ENCODE measurements at places on chromosomes 3 and 15.

DNA sequence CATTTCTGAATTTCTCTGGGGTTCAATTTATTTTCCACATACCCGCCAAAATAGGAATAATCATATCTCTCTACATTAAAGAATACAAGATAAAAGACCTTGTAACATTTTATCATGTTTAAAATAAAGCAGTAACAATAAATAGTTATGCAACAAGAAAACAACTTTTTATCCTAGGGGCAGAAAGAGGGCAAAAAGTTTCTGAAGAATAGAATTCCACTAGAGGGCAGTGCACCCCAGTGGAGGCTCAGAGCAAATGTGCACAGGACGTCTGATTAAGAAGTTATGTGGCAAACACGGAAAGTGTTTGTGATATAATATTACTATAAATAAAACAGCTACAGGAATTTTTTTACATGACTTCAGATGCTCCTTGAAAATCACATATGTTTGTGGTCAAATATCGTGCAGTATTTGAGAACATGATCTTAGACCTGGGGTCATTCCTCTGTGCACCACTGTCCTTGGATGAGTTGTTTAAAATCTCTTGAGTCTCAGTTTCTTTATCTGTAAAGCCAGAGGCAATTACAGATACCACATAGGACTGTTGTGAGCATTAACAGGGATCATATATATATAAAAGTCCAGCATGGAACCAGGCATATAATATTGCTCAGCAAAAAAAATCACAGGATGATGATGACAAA, 13.2 kb upstream of the PIK3R4 start:
- no peak for DNase-seq

- DNase-seq, result no peak
These were observed 42.3 kb upstream of the GYG1 start for GRCh38 chr3:148948913-148949657.

GRCh38 chr3:122213650-122214049, 30.2 kb downstream of the CASR start:
- DNase-seq, result no peak

DNA sequence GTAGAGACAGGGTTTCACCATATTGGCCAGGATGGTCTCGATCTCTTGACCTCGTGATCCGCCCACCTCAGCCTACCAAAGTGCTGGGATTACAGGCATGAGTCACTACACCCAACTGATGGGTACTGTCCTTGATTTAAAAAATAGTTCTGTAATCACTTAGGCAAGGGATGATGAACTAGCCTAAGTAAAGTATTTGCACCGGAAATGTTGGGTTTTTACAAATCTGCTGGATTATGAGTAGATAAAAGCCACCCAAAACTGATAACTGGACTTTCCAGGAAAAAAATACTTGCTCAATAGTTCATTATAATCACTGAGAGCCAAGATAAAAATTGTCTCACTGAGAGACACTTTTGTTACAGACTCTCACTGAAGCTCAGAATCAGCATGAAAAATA, 218.0 kb downstream of the WNT5A start:
- DNase-seq, result no peak

GRCh38 chr15:71532994-71533393, 277.4 kb upstream of the NR2E3 start:
- no peak for DNase-seq

GRCh38 chr15:99449514-99449913, 116.3 kb upstream of the MEF2A start:
- DNase-seq, result no peak

GRCh38 chr15:91345736-91346135, 245.7 kb downstream of the SV2B start:
- DNase-seq, result no peak

GRCh38 chr15:67267440-67267839, 12.9 kb downstream of the IQCH start:
- no peak for DNase-seq

- DNase-seq, result no peak
These were observed 176.6 kb upstream of the NECTIN3 start for GRCh38 chr3:110895054-110895453.

GRCh38 chr3:56012721-56013120, 455.5 kb downstream of the ERC2 start:
- DNase-seq, result no peak

- DNase-seq, result no peak
These were observed 141.1 kb upstream of the PTPRG start for GRCh38 chr3:61420136-61420759.

- no peak for DNase-seq
These were observed 10.8 kb downstream of the CLCN2 start for GRCh38 chr3:184350618-184351017.

DNA sequence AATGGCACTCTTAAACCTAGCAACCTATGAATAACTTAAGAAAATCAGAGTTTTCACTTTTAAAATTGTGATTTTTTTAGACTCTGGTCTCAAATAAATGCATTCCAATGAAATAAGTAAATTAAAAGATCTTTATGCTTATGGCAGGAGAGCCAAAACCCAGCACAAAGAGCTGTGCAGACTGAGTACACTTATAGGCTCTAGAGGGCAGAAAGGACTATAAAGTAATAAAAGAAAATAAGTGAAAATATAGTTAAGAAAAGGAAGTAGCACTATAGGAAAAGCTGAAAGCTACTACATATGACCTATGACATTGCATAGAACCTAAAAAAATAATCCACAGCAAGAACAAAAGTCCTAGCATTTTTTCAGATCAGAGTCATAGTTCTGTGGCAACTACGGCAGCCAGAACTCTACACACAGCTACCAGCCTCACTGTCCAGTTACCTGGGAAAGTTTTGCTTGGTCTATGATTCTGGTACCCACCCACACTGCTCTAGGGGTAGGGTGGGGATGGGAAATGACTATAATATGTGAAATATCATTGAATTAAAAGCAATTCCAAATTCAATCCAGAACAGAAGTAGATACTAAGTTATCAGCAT, 30.5 kb downstream of the CLASP2 start:
- no peak for DNase-seq

GRCh38 chr3:5014391-5014790, 35.2 kb downstream of the BHLHE40 start:
- no peak for DNase-seq

DNA sequence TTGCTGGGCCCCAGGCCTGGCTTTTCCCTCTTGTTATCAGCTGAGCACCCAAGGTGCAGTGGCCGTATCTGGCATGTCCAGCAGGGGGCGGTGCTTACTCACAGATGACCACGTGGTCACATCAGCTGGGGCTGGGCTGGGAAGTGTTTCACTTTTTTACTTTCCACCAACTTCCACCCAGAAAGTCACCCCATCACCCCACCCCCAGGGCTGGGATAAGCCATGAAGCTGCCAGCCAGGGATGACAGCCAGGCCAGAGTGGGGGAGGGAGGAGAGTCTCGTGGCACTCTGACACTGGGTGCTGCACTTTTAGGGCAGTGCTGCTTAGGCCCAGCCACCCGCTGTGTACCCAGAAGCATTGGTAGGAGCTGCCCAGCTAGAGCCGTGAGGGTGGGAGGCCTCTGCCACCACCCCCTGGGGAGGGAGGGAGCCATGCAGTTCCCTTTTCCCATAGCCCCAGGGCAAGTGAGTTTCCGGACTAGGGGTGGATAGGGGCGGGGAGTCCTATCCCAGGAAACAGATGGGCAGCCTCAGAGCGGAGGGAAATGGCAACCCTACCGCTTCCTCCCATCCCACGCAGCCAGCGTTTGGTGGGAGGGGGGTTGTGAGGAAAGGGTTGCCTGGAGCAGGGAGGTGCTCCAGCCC, 6.1 kb downstream of the PPCDC start:
- DNase-seq, result peak; percentile 88

- no peak for DNase-seq
These were observed 10.7 kb upstream of the CSPG4 start for GRCh38 chr15:75723171-75723846.

DNA sequence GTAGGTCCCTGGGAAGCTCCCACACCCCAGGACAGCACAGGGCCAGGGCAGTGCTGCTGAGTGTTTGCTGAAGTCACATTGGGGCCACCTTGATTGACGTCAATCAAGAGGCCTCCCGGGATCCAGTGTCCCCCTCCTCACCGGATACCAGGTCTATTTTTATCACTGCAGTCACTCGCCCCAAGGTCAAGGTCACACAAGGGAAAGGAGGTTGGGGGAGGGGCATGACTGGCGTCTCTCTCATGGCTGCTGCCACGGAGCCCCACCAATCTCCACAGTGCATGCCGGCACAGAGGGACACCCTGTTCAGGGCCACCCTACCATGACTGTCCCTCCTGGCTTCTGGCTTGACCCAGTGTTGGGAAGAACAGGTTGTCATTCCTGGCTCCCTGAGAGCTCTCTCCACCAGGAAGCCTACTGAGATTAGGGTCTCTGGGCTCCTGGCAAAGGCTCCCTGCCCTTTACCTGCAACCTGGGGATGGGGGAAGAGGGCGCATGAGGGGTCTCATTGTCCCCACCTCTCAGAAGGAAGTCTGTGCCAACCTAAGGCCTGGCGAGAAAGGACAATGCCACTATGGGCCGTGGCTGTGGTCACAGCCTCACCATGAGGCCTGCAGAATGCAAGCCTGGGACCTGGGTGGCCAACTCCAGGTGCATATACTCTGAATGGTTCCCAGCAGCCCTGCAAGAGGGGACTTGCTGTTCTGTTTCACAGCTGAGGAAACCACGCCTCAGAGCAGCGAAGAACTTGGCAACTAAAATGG, 1.5 kb downstream of the MYL3 start:
- DNase-seq, result no peak

- no peak for DNase-seq
These were observed 2.2 kb downstream of the EFHB start for GRCh38 chr3:19931767-19932188.

All from stimulated activated CD8-positive, alpha-beta memory T cell treated with anti-CD3 and anti-CD28 coated beads, Interleukin-12 subunit alpha, Interleukin-12 subunit beta, amount 100 ng/mL, for 1 hour (primary cell).